Activated CD4-positive, alpha-beta T cell treated with anti-CD3 and anti-CD28 coated beads, Interleukin-2, amount 50 U/mL, for 16 hours (primary cell): ENCODE measurements at places on chromosomes 12 and 14.

GRCh38 chr14:79098324-79098723 lies 928.2 kb downstream of the NRXN3 start:
- DNase-seq, result no peak

GRCh38 chr12:101539148-101539547 lies 55.6 kb upstream of the MYBPC1 start:
- DNase-seq, result no peak

GRCh38 chr14:100446572-100446971 lies 123.4 kb downstream of the SLC25A47 start:
- peak; percentile 69 for DNase-seq

GRCh38 chr14:32010604-32011125 lies 66.4 kb upstream of the ARHGAP5 start:
- no peak for DNase-seq

GRCh38 chr12:110680032-110680431 lies 8.9 kb downstream of the HVCN1 start:
- no peak for DNase-seq

DNA sequence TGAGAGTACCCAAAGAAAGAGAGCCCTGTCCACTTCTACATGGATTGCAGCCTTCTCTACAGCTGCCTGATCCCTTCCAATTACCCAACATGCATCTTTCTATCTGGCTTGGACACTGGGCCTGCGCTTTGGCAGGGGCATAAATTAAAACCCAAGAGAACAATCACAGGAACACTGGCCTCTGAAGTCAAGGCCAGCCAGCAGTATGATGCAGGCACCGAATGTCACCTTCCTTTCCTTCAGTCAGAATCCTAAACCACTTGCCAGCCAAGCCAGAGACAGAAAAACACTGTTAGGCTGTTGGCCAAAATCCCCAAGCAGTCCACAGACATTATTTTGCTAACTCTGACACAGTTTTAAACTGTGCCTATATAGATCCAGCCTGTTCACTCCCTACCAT lies 113.7 kb downstream of the DUSP6 start:
- no peak for DNase-seq

DNA sequence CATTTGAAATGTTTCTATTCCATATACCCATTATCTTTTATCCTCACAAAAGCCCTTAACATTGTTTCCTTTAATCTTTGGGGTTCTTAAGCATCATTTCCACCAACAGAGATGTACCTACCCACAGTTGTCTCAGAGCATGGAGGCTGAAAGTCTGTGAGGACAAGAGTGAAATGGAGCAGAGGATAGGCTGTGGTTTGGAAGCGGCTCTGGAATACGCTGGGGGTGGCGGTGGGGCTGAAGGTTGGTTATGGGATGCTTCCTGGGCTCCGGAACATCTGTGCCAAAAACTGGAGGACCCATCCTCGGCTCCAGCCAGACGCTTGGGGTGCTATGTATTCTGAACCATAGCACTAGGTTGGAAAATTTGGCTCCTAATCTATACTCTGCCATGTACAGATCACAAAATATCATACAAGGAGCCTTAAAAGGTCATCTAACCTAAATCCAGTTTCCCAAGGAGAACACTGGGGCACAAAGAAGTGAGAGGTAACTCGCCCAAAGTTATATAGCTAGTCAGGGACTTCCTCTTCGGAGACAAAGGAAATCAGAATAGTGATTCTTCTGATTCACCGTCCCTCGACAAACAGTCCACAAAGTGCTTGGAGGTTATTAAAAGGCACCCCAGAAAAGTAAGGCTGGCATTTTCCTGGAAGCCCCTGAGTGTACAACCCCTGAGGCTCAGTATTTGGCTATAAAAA lies 2.5 kb downstream of the PPP1R3E start:
- DNase-seq, result no peak

DNA sequence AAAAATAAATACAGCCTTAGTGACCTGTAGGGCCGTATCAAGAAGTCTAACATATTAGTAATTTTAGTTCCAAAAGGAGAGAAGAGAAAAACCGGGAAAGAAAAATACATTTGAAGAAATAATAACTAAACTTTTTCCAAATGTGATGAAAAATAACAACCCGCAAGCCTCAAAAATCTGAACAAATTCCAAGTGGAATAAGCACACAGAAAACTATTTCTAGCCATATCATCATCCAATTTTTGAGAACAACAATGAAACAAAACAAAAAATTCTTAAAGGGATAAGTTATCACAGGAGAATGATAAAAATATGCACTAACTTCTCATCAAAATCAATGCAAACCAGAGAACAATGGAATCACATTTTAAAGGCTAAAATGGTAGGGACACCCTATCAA lies 198.1 kb upstream of the PLXNC1 start:
- DNase-seq, result no peak

DNA sequence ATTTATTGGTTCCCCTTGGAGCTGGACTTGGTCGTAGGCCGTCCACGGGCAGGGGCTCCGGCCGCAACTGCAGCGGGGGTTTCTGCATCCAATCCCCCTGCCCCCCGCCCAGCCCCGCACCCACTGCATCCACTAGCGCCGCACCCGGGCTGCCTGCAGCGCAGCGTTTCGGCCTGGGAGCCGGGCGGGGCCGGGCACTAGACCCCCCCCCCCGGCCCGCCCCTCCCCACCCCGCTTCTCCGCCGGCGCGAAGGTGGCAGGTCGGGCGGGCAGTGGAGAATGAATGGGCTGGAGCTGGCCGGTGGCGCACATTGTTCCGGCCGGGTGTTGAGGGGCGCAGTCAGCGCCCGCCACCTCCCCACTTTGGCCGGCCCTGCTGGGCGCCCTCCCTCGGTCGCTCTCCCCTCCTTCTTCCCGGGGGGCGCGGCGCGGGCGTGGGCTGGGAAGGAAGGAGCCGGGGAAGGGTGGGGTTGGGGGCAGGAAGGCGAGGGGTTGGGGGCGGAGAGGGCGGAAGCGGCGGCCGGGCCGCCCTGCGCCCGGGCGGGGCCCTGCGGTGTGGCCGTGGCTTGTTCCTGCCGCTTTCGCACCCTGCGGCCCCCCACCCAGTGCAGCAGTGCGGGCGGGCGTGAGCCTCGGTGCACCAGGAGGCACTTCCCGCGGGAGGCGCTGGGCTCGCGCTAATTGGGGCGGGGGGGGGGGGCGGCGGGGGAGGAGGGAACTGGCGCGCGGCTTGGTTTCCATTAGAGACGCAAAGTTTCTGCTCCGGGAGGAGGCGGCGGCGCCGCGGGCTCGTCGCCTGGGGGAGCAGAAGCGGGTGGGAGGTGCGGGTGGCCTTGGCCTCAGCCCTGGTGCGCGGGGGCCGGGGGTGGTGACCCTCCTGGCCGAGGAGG lies 841 bp downstream of the CALM1 start:
- DNase-seq, result peak; percentile 73

- no peak for DNase-seq
Measured at GRCh38 chr14:45028107-45028626, 55.7 kb upstream of the PRPF39 start.

GRCh38 chr14:57560681-57561080 lies 67.0 kb upstream of the CCDC198 start:
- peak; percentile 1 for DNase-seq

- DNase-seq, result no peak
Measured at GRCh38 chr12:125172231-125172850, 107.1 kb downstream of the AACS start.

DNA sequence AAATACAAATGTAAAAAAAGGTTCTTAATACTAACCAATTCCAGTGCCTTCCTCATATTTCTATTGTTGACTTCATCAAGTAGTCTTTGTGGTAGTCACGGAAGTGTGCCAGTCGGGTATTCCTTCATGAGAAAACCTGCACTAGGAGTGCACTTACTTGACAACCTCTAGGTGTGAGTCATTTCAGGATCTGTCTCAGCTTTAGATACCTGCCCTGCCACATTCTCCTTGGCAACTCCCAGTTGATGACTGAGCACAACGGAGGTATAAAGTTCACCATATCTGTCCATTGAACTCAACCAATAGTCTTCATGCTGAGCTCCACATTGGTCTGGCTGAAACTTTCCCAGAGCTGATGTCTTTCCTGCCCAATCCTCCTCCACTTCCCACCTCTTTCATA lies 215.7 kb downstream of the SYT10 start:
- DNase-seq, result no peak

DNA sequence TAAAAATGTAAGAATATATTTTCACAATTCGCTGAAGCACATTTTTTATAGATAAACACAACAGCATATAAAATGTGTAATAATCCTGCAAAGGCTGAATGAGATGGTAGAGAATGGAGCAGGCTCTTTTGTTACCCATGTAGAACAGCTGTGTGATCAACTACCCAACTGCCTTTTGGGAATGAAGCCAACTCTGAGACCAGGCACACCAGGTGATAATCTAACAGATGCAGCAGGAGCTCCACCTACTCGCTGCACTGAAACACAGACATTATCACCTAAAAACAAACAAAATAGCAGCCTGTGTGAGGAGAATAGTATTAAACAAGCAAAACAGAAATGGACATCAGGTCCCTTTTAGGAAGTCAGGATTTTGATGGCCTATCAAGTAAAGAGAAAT lies 183.3 kb downstream of the CCDC59 start:
- no peak for DNase-seq

DNA sequence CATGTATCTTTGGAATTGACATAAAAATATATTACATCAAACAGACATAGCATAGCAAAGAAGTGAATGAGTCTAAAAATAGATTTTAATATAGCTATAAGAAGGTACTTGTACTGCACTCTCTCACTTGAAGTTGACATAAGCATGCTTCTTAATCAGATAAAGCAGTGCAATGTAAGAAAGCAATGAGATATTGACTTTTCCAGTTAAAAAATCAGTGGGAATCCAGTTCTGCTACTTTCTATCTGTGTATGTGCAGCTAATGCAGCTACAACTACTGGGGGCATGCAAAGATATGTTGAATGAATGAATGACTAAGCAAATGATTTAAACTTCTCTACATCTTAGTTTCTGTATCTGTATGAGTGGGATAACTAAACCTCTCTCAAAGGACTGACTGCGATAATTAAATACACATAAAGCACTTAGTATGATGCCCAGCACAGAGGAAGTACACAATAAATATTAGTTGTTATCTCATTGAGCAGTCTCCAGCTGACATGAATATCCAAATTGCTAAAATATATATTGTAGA lies 10.3 kb downstream of the WASHC3 start:
- peak; percentile 15 for DNase-seq

DNA sequence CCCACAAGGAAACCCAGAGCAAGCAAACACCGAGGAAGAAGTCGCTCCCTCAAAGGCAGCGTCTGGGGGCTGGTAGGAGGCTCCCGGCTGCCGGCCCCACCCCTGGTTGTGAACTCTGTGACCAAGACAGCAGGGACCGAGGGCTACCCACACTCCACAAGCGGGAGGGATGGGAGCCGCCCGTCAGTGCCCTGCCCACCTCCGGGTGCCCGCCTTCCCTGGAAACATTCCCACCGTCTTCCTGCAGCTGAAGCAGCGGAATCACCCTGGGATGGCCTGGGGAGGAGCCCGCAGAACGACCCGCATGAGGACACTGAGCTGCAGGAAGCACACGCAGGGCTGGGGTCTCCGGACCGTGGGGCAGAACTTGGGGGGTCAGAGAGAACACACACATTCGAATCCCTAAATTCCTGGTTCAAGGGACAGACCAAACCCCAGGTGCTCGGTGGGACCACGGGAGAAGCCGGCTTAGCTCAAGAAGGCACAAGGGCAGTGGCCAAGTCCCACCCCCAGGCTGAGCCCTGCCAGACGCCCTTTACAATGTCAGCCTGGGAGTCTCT lies 33.5 kb upstream of the C14orf180 start:
- DNase-seq, result no peak

DNA sequence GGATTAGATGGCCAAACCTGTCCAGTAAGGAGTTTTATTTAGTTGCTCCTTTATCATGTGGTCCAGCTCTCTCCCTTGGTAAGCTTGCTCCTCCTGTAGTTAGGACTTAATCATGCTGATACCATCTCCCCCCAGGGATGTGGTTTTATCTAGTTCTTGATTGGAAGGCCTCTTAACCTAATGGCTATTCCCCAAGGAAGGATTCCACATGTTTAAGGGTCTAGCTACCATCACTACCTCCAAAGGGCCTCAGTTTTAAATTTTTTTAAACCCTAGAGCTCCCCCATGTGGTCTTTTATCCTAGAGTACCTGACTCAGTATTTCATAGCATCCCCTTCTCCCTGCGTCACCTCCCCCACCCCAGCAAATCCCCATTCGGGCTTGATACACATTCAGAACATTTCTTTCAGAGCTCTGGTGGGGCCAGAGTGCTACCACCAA lies 22.5 kb downstream of the MAP3K12 start:
- no peak for DNase-seq

- DNase-seq, result no peak
Measured at GRCh38 chr14:21227981-21228380, 41.3 kb downstream of the HNRNPC start.

DNA sequence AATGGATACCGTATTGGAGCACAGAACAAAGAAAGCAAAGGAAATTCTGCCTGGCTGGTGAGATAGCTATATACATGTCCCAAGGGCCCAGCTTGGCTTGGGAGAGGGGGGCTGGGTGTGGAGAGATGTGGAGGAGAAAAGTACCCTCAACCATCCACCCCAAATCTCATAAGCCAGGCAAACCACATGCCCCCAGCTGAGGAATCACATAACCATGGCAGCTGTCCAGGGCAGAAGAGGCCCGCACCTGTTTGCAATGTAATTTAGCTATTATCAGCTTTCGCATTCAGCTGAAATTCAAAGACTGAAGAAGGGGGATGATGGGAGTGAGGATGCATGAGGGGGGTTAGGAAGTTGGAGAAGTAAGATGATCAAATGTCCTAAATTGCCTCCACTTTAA lies 196.1 kb downstream of the TBX5 start:
- no peak for DNase-seq

DNA sequence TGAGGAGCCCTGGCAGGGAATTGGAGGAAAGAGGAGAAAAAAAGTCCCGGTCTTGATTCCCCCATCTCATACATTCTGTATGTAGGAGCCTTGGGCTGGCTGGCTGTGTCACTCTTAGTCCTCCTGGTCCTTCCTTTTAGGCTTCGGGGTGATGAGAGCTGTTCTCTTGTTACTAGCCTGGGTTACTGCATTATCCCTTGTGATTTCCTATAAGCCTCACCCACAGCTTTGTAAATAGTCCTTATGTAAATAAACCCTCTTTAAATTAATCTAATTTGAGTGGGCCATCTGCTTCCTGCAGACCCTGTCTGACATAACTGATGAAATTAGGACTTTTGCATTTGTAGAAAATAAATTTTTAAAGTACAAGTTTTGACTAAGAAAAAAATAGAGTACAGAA lies 19.2 kb downstream of the DNM1L start:
- DNase-seq, result no peak

GRCh38 chr12:64672925-64673409 lies 62.7 kb downstream of the RASSF3 start:
- no peak for DNase-seq
